ENCODE measurements at places on chromosomes 6 and 20.

GRCh38 chr6:25112322-25112773, 166.8 kb upstream of the CARMIL1 start:
- DNase-seq = peak; percentile 18

DNA sequence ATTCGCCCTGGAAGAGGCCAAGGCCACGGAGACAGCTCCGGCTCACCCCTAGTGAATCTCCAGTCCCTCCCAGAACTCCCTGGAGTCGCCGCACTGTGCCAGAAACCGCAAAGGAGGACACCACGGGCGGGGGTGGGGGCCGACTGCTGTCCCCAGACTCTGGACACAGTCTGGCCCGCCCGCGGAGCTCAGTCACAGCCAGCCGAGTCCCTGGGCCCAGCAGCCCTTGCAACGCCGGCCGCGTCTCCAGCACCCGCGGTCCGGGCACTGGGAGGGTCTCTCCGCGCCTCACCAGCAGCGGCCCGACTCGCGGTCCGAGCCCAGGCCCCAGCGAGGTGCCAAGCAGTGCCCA, 518 bp downstream of the PEX6 start:
- peak; percentile 18 for DNase-seq

DNA sequence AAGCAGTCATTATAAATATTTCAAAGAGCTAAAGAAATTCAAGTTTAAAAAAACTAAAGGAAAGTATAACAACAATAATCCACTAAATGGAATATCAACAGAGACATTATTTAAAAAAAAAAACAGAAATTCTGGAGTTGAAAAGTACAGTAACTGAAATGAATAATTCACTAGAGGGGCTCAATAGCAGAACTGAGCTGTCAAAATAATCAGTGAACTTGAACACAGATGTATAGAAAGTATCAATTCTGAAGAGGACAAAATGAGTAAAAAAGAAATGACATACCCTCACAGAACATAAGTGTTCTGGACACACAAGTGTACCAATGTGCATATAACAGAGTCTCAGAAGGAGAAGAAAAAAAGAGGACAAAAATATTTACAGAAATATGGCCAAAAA, 191.6 kb upstream of the RUNX2 start:
- DNase-seq = no peak

GRCh38 chr6:7911345-7911725, 747 bp upstream of the TXNDC5 start:
- no peak for DNase-seq

DNA sequence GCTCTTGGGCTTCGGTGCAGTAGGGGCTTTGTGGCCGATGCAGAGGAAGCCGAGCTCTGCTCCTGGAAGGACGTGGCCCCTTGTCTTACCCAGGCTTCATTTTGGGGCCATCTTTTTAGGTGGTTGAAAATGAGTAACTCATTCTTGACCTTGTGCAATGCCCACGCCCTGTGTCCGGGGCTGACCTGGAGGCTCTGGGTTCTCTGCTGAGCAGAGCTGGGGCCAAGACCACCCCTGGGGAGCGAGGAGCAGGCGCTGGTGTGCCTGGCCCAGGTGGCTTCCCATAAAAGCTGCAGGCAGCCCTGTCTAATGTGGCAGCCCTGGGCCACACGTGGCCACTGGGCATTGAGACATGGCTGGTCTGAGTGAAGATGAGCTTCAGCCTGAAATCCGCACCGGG, 25.7 kb downstream of the NTSR1 start:
- no peak for DNase-seq
